Esophagus muscularis mucosa (tissue), 4 donors: ENCODE measurements at places on chromosomes 7 and 10. TPM values are rescaled to one million over a fixed set of nuclear protein-coding genes. Genes with fewer than 3 reads are reported as not detected.

ADARB2 gene
- total RNA-seq = 2.5 TPM

GRCh38 chr10:99859585-99859984 lies 77.1 kb downstream of the ABCC2 start:
- H3K4me3 ChIP-seq = no peak overlapping the region
- no peak for DNase-seq
- no peaks in the 10 kb centered on the region for H3K4me1 ChIP-seq
- no peak overlapping the region for H3K27ac ChIP-seq
- no peaks in the 10 kb centered on the region for H3K36me3 ChIP-seq

DNA sequence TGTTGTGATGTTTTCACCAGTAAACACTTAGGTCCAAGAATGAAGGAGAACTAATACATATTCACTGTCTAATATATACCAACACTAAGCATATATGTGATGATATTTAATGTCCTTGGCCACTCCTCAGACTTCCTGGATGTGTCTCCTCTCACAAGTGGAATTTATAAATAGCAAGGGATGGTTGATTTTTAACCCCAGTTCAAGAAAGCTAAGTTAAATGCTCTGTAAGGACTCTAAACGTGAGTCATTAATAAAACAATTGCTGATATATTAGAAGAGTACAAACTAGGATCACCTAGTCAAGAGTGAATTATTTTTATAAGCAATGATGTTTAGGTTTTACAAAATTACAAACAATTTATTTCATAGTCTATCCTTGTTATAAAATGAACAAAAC lies 355.9 kb upstream of the TMEM229A start:
- no peak overlapping the region for H3K27ac ChIP-seq
- H3K4me3 ChIP-seq = no peak overlapping the region
- no peak for DNase-seq
- H3K36me3 ChIP-seq = no peaks in the 10 kb centered on the region

GRCh38 chr10:69474742-69475432 lies 23.6 kb downstream of the TSPAN15 start:
- H3K27me3 ChIP-seq = no peaks in the 10 kb centered on the region
- peak overlapping the region; percentile 85 for H3K27ac ChIP-seq
- no peak for DNase-seq
- H3K36me3 ChIP-seq = no peaks in the 10 kb centered on the region
- peaks cover 100% of the 10 kb centered on the region for H3K4me1 ChIP-seq

DNA sequence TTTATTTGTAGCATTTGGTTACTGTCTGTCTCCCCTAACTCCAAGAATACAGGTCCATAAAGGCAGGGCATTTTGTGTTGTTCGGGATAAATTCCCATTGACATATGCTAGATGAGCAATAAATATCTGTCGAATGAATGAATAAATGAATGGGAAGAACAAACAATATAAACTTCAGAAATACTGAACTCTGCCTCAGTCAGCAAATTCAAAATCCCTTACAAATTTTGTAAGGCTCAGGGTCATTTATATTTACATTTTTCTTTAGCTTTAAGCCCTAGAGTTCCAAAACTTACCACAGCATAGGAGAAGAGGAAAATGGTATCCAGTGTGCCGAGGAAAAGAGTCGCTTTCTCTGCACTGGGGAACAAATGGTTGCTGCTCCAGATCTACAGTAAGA lies 29.0 kb downstream of the SLC37A3 start:
- H3K4me3 ChIP-seq = no peak overlapping the region
- H3K27ac ChIP-seq = no peak overlapping the region
- H3K36me3 ChIP-seq = peaks cover 29% of the 10 kb centered on the region
- no peak for DNase-seq

DNA sequence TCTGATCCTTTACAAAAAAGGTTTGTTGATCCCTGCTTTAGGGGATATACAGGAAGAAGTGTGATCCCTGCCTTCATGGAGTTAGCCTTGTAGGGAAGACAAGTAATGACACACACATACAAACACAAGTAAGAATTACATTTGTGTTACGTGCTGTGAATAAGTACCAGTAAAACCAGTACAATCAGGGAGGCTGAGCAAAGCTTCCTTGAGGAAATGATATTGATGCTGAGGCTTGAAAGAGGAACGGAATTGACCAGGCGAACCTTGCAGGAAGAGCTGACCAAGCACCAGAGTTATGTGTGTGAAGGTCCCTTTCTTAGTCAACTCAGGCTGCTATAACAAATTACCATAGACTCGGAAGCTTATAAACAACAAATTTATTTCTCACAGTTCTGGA lies 83.6 kb upstream of the CACUL1 start:
- no peaks in the 10 kb centered on the region for H3K4me1 ChIP-seq
- no peaks in the 10 kb centered on the region for H3K27me3 ChIP-seq
- H3K27ac ChIP-seq = no peak overlapping the region
- H3K36me3 ChIP-seq = no peaks in the 10 kb centered on the region
- DNase-seq = no peak
- no peak overlapping the region for H3K4me3 ChIP-seq

DNA sequence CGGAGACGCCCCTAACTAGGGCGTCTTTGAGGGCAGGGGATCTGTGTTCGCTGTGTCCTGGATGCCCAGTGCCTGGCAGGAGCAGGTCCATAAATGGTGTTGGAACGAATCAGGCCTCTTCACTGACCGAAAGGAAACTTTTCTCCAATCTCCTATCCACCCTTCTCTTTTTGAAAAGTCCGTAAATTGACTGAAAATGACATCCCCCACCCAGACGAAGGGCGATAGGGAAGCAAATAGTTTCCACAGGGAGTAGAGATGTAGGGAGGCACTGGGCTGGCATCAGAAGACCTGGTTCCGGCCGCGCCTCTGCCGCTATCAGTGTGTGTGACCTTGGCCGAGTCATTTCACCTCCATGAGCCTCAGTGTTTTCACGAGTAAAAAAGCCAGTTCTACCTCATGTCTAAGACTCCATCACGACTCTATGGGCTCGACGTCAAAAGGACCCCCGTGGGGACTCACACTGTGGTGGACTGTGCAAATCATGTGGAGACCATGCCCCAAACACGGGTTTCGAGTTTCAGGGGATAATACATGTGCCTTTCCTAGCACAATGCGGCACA lies 497 bp upstream of the RAB11FIP2 start:
- H3K27me3 ChIP-seq = no peaks in the 10 kb centered on the region
- H3K4me1 ChIP-seq = peaks cover 44% of the 10 kb centered on the region
- H3K36me3 ChIP-seq = no peaks in the 10 kb centered on the region
- peak overlapping the region; percentile 94 for H3K27ac ChIP-seq
- DNase-seq = no peak

GRCh38 chr10:33365871-33366411 lies 31.5 kb upstream of the NRP1 start:
- no peak overlapping the region for H3K27ac ChIP-seq
- DNase-seq = no peak
- H3K4me1 ChIP-seq = no peaks in the 10 kb centered on the region
- H3K36me3 ChIP-seq = no peaks in the 10 kb centered on the region
- H3K27me3 ChIP-seq = no peaks in the 10 kb centered on the region

- DNase-seq = no peak
- no peak within 1 kb of the TSS for H3K4me3 ChIP-seq
- H3K27me3 ChIP-seq = no peaks in the 10 kb centered on the region
- no peak within 1 kb of the TSS for H3K27ac ChIP-seq
- no peaks in the 10 kb centered on the region for H3K4me1 ChIP-seq
- H3K36me3 ChIP-seq = no peaks in the 10 kb centered on the region
Measured at GRCh38 chr7:16881844-16882243, at the start of gene AGR3. Gene AGR3, minus strand, starts transcription at chr7:16881983. Its CDS starts 3,365 bp downstream, at chr7:16878618.
